Activated T-helper 17 cell treated with anti-CD3 and anti-CD28 coated beads, Interleukin-2, amount 50 U/mL, for 72 hours (primary cell): ENCODE measurements at places on chromosomes 5 and 9. TPM values are rescaled to one million over a fixed set of nuclear protein-coding genes. Genes with fewer than 3 reads are reported as not detected.

IL5 gene
- not detected for total RNA-seq

SV2C gene
- total RNA-seq: 0.45 TPM

TMED7 gene
- total RNA-seq: 39.7 TPM

IFNK gene
- total RNA-seq: not detected

C5orf34 gene
- total RNA-seq: 11.7 TPM

SLCO6A1 gene
- not detected for total RNA-seq

ST6GALNAC4 gene
- total RNA-seq: 19.6 TPM

SPTAN1 gene
- total RNA-seq: 337 TPM

BRINP1 gene
- total RNA-seq: not detected

AMBP gene
- not detected for total RNA-seq

SPIN1 gene
- 22.3 TPM for total RNA-seq

OBP2B gene
- total RNA-seq: not detected

TRUB2 gene
- total RNA-seq: 22.6 TPM

TAF11L10 gene
- total RNA-seq: not detected

NME5 gene
- total RNA-seq: not detected

ODF2 gene
- total RNA-seq: 49.4 TPM

DNA sequence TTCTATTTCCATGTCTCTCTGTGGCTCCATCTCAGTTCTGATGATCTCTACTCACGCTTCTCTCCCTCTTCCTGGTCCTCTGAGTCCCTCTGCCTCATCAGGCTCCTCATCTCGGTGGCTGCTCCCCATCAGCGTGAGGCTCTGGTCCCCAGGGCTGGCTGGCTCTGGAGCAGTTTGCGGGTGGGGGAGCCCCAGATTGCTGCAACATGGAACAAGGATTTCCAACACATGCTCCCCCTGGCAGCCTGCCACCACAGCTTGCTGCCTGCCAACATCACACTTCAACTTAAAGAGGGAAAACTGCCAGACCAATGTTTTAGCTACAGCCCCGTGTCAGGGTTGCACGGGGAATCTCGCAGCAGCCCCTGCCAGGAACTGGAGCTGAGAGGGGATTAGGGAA is 77.2 kb upstream of the NEK6 start:
- H3K4me3 ChIP-seq: no peak overlapping the region
- no peaks in the 10 kb centered on the region for H3K4me1 ChIP-seq
- H3K27ac ChIP-seq: no peak overlapping the region

DNA sequence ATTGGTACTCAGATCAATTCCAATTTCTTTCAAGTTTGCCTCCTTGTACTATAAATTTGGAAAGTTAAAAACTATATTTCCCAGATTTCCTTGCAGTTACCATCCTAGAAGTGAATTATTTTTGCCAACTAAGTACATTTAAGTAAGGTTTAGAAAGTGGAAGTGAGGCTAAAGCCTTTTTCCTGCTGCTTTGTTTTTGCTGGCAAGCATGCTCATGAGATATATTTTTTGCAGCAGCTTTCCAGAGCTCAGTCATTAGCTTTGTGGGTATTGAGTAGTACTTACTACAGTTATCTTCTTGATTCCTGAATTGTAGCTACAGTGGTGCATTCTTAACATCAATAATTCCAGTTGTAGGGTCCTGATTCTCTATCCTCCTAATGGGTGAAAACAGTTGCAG is 3.5 kb upstream of the BTF3 start:
- ATAC-seq: no peak
- peaks cover 3% of the 10 kb centered on the region for H3K4me1 ChIP-seq
- H3K27ac ChIP-seq: no peak overlapping the region
- peaks cover 18% of the 10 kb centered on the region for H3K36me3 ChIP-seq

GRCh38 chr5:18397371-18397770 is 763.1 kb downstream of the TAF11L14 start:
- H3K27ac ChIP-seq: no peak overlapping the region
- H3K36me3 ChIP-seq: no peaks in the 10 kb centered on the region
- no peak overlapping the region for H3K4me3 ChIP-seq
- no peaks in the 10 kb centered on the region for H3K27me3 ChIP-seq
- no peak for ATAC-seq
- H3K4me1 ChIP-seq: no peaks in the 10 kb centered on the region

DNA sequence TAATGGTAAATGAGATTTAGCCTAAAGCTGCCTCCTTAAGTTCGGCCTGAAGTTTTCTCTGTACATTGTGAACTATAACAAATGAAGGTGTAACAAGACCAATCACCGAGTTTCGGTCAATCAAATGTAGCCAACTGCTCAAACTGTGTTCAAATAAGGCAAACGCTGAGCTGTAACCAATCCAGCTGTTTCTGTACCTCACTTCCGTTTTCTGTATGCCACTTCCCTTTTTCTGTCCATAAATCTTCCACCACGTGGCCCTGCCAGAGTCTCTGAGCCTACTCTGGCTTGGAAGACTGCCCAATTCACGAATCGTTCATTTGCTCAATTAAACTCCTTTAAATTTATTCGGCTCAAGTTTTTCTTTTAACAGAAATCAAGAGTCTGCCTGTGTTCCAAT is 193.5 kb upstream of the KLF9 start:
- H3K27ac ChIP-seq: no peak overlapping the region
- H3K27me3 ChIP-seq: no peaks in the 10 kb centered on the region
- ATAC-seq: no peak
- no peaks in the 10 kb centered on the region for H3K36me3 ChIP-seq

GRCh38 chr5:149162401-149163084 is 21.2 kb downstream of the ABLIM3 start:
- H3K27me3 ChIP-seq: peaks cover 6% of the 10 kb centered on the region
- ATAC-seq: peak; percentile 44
- H3K27ac ChIP-seq: no peak overlapping the region
- H3K4me1 ChIP-seq: no peaks in the 10 kb centered on the region
- no peaks in the 10 kb centered on the region for H3K36me3 ChIP-seq

DNA sequence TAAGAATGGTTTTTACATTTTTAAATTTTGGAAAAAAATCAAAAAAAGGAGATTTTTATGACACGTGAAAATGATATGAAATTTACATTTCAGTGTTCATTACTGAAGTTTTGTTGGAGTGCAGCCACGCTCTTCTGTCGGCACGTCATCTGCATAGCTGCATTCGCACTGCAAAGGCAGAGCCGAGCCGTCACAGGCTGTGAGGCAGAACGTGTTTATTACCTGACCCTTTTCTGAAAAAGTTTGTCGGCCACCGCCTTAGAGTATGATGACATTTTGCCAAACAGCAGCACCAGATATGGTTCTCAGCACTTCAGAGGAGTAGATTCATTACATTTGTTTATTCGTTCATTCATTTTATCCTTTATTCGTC is 24.1 kb downstream of the HRH2 start:
- no peak for ATAC-seq
- peaks cover 4% of the 10 kb centered on the region for H3K4me1 ChIP-seq
- H3K36me3 ChIP-seq: peaks cover 17% of the 10 kb centered on the region
- no peaks in the 10 kb centered on the region for H3K27me3 ChIP-seq

- no peaks in the 10 kb centered on the region for H3K27me3 ChIP-seq
- H3K4me1 ChIP-seq: no peaks in the 10 kb centered on the region
- no peak overlapping the region for H3K27ac ChIP-seq
- H3K4me3 ChIP-seq: no peak overlapping the region
- ATAC-seq: no peak
Observed at GRCh38 chr5:117107859-117108258, 533.2 kb upstream of the SEMA6A start.

DNA sequence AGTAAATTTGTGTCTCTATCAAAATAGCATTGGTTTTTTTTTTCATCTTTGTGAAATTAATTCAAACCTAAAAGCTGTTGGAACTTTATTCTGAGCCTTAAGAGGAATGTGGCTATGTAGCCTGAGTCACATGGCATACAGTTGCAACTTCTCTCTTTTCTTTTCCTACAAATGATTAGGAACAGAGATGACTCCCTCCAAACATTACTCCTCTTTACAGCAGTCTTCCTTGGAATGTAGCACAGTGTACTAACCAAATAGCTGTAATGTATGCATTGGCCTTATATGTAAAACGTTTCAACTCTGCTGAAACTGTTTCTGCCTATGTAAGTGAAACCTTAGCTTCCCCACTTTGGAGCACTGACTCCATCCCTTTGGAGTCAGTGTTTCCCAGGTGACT is 100.9 kb upstream of the MAP1B start:
- H3K4me1 ChIP-seq: no peaks in the 10 kb centered on the region
- peaks cover 26% of the 10 kb centered on the region for H3K27me3 ChIP-seq
- no peak for ATAC-seq

GRCh38 chr9:111928359-111928720 is 31.7 kb downstream of the UGCG start:
- no peak overlapping the region for H3K27ac ChIP-seq
- H3K27me3 ChIP-seq: no peaks in the 10 kb centered on the region
- ATAC-seq: no peak

GRCh38 chr5:106873568-106873967 is 797.2 kb downstream of the EFNA5 start:
- no peak overlapping the region for H3K27ac ChIP-seq
- no peaks in the 10 kb centered on the region for H3K27me3 ChIP-seq
- H3K4me1 ChIP-seq: no peaks in the 10 kb centered on the region
- H3K36me3 ChIP-seq: no peaks in the 10 kb centered on the region

DNA sequence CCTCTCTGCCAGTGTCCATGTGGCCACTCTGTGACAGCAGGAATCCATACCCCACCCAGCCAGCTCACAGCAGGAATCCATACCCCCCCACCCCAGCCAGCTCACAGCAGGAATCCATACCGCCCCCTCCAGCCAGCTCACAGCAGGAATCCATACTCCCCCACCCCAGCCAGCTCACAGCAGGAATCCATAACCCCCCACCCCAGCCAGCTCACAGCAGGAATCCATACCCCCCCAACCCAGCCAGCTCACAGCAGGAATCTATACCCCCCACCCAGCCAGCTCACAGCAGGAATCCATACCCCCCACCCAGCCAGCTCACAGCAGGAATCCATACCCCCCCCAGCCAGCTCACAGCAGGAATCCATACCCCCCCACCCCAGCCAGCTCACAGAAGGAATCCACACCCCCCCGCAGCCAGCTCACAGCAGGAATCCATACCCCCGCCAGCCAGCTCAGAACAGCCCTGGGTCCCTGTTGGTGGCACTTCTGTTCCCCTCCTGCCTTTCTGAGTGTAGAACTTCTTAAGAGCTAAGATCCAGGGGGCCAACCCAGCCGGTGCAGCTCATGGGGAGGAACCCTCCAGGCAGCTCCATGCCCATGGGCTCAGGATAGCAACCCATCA is 8.4 kb upstream of the RXRA start:
- H3K36me3 ChIP-seq: no peaks in the 10 kb centered on the region
- H3K27ac ChIP-seq: no peak overlapping the region
- peaks cover 4% of the 10 kb centered on the region for H3K27me3 ChIP-seq
- no peaks in the 10 kb centered on the region for H3K4me1 ChIP-seq
- no peak overlapping the region for H3K4me3 ChIP-seq
- ATAC-seq: no peak

- H3K4me1 ChIP-seq: no peaks in the 10 kb centered on the region
- H3K4me3 ChIP-seq: no peak overlapping the region
- no peaks in the 10 kb centered on the region for H3K36me3 ChIP-seq
Observed at GRCh38 chr9:69141851-69142250, 32.2 kb upstream of the TJP2 start.

- H3K36me3 ChIP-seq: no peaks in the 10 kb centered on the region
- H3K4me3 ChIP-seq: no peak overlapping the region
- ATAC-seq: no peak
- no peaks in the 10 kb centered on the region for H3K4me1 ChIP-seq
Observed at GRCh38 chr5:123814801-123815470, 303.0 kb downstream of the CSNK1G3 start.

- H3K27me3 ChIP-seq: peaks cover 4% of the 10 kb centered on the region
- no peaks in the 10 kb centered on the region for H3K4me1 ChIP-seq
- ATAC-seq: no peak
- H3K36me3 ChIP-seq: no peaks in the 10 kb centered on the region
Observed at GRCh38 chr9:133449760-133450159, 10.0 kb upstream of the CACFD1 start.

- H3K4me1 ChIP-seq: no peaks in the 10 kb centered on the region
- peak overlapping the region; percentile 76 for H3K27ac ChIP-seq
- peak overlapping the region; percentile 89 for H3K4me3 ChIP-seq
- peak; percentile 73 for ATAC-seq
- H3K27me3 ChIP-seq: no peaks in the 10 kb centered on the region
- H3K36me3 ChIP-seq: no peaks in the 10 kb centered on the region
Observed at GRCh38 chr9:69122082-69122548, 52.0 kb upstream of the TJP2 start.

GRCh38 chr5:137332296-137332695 is 166.8 kb downstream of the SPOCK1 start:
- no peaks in the 10 kb centered on the region for H3K4me1 ChIP-seq
- H3K27ac ChIP-seq: no peak overlapping the region
- H3K36me3 ChIP-seq: no peaks in the 10 kb centered on the region
- H3K27me3 ChIP-seq: no peaks in the 10 kb centered on the region

GRCh38 chr5:157608972-157609565 is 33.5 kb upstream of the ADAM19 start:
- H3K4me3 ChIP-seq: no peak overlapping the region
- no peak overlapping the region for H3K27ac ChIP-seq
- no peaks in the 10 kb centered on the region for H3K27me3 ChIP-seq
- peaks cover 61% of the 10 kb centered on the region for H3K4me1 ChIP-seq

GRCh38 chr5:107092695-107093094 is 578.0 kb downstream of the EFNA5 start:
- H3K4me1 ChIP-seq: no peaks in the 10 kb centered on the region
- no peaks in the 10 kb centered on the region for H3K36me3 ChIP-seq
- H3K27ac ChIP-seq: no peak overlapping the region
- H3K27me3 ChIP-seq: no peaks in the 10 kb centered on the region
- no peak for ATAC-seq
- no peak overlapping the region for H3K4me3 ChIP-seq

- H3K27me3 ChIP-seq: peaks cover 3% of the 10 kb centered on the region
- no peaks in the 10 kb centered on the region for H3K36me3 ChIP-seq
- H3K4me3 ChIP-seq: no peak overlapping the region
- H3K27ac ChIP-seq: no peak overlapping the region
- ATAC-seq: no peak
Observed at GRCh38 chr5:153782589-153783361, 255.9 kb downstream of the FAM114A2 start.

DNA sequence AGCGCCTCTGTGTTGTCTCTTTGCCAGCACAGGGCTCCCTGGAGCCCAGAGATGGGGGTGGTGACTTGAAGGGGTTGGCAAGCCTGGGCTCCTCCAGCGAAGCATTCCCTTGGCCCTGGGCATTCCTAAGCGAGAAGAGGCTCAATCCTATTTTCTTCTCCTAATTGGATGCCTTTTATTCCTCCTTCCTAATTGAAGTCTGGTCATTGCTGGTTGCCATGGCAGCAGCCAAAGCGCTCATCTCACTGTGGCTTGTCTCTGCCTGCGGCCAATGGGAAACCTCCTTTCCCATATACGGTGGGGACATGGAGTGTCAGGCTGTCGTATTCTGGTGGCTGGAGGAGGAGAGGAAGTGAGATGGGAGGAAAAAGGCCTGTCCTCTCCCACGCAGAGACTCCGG is 52.3 kb upstream of the RARS1 start:
- ATAC-seq: no peak
- H3K27me3 ChIP-seq: no peaks in the 10 kb centered on the region
- no peak overlapping the region for H3K4me3 ChIP-seq
- H3K36me3 ChIP-seq: peaks cover 3% of the 10 kb centered on the region
- no peaks in the 10 kb centered on the region for H3K4me1 ChIP-seq
- H3K27ac ChIP-seq: no peak overlapping the region
